Smooth muscle cell of trachea (primary cell): ENCODE measurements at places on chromosomes 4 and X. TPM values are rescaled to one million over a fixed set of nuclear protein-coding genes. Genes with fewer than 3 reads are reported as not detected.

IRS4 gene
- total RNA-seq: not detected in 2 replicates

ADAMTS3 gene
- total RNA-seq: 4.0 and 5.1 TPM in 2 replicates

SLC26A1 gene
- 0.33 and 0.44 TPM in 2 replicates for total RNA-seq

BTK gene
- 0.15 TPM in 1 of 2 replicates, not detected in the other for total RNA-seq

TFDP3 gene
- total RNA-seq: not detected in 2 replicates
